ENCODE measurements at places on chromosomes 5 and 9.

GRCh38 chr9:131723632-131724031 is 16.2 kb downstream of the RAPGEF1 start:
- DNase-seq = no peak

GRCh38 chr5:344668-345067 is 23.2 kb downstream of the AHRR start:
- DNase-seq = no peak

DNA sequence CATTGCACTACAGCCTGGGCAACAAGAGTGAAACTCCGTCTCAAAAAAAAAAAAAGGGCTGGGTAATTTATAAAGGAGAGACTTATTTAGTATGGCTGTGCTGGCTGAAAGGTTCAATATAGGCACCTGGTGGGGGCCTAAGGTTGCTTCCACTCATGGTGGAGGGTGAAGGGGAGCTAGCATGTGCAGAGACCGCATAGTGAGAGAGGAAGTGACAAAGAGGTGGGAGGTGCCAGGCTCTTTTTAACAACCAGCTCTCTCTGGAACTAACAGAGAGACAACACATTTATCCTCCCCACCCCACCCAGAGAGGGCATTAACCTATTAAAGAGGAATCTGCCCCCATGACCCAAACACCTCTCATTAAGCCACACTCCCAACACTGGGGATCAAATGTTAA is 28.9 kb upstream of the SERINC5 start:
- DNase-seq = no peak

DNA sequence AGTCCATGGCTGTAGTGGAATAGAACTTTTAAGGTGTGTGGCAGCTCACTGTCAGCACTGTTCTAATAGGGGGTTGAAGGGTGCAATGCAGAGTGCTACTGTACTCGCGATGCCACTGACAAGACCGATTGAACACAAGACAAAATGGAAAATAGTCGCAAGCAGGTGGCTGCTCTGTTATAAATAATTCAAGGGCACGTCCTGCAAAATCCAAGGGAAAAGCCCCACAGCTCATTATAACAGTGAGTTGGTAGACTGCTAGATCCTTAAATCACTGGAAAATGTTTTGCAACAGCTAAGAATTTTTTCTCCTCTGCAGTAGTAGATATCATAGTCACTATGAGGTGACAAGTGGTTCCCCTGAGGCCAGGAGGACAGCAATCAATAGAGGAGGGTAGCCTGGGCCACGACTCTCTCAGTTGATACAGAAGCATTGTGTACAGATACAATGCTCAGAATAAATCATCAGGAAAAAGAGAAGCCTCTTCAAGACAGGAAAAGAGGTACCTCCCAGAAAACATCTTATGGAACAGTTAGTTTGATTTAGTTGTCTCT is 926.3 kb downstream of the TLE4 start:
- no peak for DNase-seq

GRCh38 chr9:134778841-134779411 is 101.7 kb upstream of the FCN2 start:
- DNase-seq = no peak

GRCh38 chr9:13141629-13142028 is 137.9 kb downstream of the MPDZ start:
- no peak for DNase-seq

GRCh38 chr9:81621118-81621517 is 68.2 kb downstream of the TLE1 start:
- DNase-seq = no peak

- no peak for DNase-seq
Observed at GRCh38 chr5:76062502-76063041, 20.6 kb upstream of the SV2C start.

DNA sequence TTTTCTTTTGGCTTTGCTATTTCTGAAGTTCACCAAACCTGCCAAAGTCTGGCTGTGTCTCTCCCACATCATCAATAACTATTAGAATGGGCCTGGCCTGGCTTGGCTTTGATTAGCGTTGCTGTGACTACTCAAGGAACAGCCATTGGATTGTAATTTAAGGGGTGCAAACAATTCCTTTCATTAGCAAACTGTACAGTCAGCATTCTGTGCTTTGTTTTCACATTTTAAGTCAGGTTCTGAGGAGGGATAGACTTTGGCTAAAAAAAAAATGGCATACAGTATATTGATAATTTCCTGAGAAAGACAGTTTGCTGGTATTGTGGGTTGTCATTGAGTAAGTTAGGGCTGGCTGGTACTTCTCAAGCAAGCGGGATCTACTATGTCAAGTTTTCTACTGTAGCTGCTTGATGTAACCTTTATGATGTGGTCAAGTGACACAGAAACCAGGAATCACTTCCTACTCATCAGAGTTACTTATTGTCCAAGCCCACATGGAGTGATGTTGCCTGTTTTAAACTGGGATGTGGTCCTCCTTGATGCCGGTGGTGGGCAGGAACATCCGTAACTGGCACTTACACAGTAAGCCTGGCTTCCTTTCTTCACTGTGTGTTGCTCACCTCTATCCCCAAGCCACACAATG is 161.4 kb downstream of the CD180 start:
- DNase-seq = no peak

DNA sequence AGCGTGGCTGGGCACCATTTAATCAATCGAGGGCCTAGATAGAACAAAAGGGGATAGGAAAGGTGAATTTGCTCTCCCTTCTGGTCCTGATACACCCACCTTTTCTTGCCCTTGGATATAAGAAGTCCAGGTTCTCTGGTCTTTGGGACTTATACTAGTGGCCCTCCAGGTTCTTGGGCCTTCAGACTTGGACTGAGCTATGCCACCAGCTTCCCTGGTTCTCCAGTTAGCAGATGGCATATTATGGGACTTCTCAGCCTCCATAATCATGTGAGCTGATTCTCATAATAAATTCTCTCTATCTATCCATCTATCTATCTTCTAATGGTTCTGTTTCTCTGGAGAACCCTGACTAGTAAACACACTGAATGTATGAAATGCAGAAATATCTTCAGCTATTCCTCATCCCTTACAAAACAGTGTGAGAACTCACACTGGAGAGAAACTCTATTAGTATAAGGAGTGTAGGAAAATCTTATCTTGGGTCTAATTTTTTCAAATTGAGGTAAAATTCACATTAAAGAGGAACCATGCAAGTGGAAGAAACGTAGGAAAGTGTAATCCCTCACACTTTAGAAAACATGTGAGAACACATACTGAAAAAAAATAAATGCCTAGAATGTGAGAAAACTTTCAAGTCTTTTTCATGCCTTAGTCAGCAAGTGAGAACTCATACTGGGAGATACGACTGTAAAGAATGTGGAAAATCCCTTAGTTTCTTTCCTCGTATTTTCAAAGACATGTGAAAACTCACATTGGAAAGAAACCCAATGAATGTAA is 15.5 kb downstream of the PCDHB15 start:
- no peak for DNase-seq

GRCh38 chr5:115455301-115455707 is 89.3 kb downstream of the FEM1C start:
- no peak for DNase-seq

DNA sequence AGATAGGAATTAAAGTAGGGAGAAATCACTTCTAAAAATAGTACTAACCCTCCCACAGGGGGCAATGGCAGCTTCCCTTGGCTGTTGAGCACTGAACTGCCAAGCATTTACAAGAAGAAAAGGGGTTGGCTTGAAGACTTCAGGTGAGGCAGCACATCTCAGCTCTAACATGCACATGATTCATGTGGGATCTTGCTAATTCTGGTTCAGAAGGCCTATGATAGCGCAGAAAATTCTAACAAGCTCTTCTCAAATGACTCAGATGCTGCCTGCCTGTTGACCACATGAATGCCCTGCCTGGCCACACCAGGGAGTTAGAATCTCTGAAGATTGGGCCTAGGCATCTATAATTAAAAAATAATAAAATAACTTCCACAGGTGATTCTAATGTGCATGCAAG is 22.6 kb downstream of the CD180 start:
- no peak for DNase-seq

DNA sequence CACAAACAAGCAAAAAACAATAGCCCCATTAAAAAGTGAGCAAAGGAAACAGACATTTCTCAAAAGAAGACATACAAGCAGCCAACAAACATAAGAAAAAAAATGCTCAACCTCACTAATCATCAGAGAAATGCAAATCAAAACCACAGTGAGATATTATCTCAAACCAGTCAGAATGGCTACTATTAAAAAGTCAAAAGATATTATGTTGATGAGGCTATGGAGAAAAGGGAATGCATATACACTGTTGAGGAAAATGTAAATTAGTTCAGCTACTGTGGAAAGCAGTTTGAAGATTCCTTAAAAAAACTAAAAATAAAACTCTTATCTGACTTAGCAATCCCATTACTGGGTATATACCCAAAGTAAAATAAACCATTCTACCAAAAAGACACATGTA is 28.7 kb upstream of the BARX1 start:
- DNase-seq = no peak

- no peak for DNase-seq
Observed at GRCh38 chr9:121075251-121076036, 689 bp downstream of the CNTRL start.

GRCh38 chr5:61386045-61386800 is 54.2 kb downstream of the ZSWIM6 start:
- DNase-seq = no peak

DNA sequence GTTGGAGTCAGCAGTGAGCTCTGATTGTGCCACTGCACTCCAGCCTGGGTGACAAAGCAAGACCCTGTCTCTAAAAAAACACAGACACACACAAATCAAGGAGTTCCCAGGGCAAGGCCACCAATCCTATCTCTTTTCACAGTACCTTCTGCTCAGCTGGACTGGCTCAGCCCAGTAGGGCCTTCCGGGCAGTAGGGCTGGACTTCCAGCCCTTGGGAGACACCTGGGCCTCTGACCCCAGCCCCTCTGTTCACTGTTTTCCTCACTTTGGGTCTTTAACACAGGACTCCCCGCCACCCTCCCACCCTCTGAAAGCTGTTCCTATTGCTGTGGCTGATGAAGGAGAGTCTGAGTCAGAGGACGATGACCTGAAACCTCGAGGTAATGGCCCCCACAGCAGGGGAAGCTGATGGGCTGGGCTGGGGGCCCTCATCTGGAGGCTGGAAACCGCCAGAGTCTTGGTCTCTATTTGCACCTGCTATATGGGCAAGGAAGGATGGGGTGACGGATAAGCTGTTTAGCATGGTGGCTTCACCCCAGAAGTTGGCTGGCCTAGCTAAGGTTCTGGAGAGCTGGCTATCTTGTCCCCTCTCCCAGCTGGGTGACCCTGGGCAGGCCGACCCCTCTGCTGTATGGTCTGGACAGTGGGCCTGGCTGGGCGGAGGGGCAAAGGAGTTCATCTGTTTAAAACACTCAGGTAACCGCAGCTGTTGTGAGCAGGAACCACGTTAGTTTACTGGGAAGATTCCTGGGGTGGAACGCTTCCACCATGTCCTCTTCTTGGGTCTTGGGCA is 25.6 kb downstream of the USP20 start:
- DNase-seq = no peak

DNA sequence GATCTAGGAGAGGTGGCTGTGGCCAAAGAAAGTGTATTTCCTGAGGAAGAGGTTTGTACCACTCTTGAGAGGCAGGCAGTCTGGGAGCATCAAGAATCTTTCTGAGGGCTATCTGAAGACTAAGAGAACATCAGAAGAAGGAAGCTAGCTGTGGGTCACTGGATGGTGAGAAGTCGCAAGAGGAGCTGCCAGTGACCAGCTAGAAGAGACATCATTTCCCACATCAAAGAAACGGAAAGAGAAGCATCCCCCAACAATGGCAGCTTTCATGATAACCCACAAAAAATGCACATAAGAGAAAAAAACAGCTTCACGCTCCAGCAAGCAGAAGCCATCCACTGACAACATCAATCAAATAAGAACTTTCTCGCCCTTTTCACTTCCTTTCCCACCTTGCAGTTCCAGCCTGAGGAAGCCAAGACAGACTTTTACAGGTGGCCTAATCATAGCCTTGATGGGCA is 25.0 kb upstream of the CEP78 start:
- DNase-seq = no peak

GRCh38 chr5:40405996-40406740 is 273.5 kb upstream of the PTGER4 start:
- no peak for DNase-seq

GRCh38 chr5:160479926-160480325 is 58.3 kb downstream of the PTTG1 start:
- DNase-seq = no peak

- no peak for DNase-seq
Observed at GRCh38 chr9:114910541-114910940, 19.9 kb downstream of the TNFSF8 start.

- DNase-seq = no peak
Observed at GRCh38 chr5:171647043-171647903, 138.3 kb upstream of the SMIM23 start.

DNA sequence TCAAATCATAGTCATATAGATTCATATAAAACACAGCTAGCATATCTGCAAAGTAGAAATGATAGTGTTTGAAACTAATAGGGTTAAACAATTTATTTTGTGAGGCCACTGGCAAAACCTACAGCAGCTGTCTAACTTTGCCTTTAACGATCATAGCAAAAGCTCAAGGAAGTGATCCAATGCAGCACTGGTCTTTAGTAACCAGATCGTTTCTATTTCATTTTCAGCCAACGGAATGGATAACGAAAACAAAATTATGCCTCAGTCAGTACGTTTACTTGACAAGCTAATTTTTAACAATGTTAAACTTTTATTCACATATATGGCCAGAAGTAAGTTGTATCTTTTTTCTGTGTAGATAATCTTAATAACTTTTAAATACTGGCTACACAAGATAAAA is 17.7 kb downstream of the MLLT3 start:
- DNase-seq = no peak

DNA sequence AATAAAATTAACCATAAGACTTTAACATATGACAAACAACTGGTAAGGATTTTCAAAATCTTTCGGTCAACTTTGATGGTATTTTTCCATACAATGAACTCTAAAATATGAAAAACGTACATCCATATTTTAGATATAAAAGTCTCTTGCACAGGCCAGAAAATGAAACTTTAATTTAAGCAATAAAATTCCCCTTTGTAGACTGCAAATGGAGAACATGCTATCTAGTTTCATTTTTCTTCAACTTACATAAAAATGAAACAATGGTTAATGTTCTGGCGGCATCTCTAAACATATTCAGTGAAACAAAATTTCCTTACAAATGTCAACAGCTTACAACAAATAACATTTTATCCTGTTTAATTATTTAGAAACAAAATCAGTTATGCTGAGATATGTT is 84.0 kb downstream of the USP20 start:
- no peak for DNase-seq

- peak; percentile 65 for DNase-seq
Observed at GRCh38 chr5:139648205-139649081, at the start of gene CXXC5. Gene CXXC5, plus strand, starts transcription at chr5:139648349. Its CDS starts 32,175 bp downstream, at chr5:139680524.

DNA sequence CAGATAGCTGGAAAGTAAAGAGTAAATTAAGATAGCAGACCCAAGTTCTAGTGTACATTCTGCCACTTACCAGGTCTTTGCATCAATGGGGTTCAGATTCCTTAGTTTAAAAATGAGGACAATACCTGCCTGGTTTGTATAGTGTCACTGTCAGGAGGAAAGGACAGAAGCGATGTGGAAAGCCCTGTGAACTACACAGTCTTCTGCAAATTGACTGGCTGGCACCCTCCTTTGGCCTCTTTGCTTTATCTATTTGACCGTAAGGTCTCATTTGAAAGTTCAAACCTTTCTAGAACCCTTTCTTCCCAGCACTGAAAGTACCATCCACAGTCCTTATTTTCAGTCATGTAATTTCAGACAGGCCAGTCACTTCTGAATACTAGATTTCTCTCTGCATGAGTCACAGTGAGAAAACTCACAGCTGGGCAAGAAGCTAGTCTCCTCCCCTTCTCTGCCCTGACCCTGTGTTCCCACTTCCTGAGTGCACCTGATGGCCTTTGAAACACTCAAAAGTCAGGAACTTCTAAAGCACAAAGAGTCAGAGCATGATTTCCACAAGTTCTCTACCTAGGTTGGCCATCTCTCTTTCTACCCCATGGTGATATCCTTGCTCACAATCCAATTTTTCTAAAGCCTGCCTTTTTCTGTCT is 91.3 kb upstream of the RASEF start:
- no peak for DNase-seq

Measured in activated CD8-positive, alpha-beta memory T cell treated with anti-CD3 and anti-CD28 coated beads, Interleukin-2, amount 50 U/mL, for 4 hours (primary cell).